ENCODE measurements at places on chromosomes 2 and 18.
A peak's percentile ranks its signal among the peaks of the same experiment; 100 is the strongest.

DNA sequence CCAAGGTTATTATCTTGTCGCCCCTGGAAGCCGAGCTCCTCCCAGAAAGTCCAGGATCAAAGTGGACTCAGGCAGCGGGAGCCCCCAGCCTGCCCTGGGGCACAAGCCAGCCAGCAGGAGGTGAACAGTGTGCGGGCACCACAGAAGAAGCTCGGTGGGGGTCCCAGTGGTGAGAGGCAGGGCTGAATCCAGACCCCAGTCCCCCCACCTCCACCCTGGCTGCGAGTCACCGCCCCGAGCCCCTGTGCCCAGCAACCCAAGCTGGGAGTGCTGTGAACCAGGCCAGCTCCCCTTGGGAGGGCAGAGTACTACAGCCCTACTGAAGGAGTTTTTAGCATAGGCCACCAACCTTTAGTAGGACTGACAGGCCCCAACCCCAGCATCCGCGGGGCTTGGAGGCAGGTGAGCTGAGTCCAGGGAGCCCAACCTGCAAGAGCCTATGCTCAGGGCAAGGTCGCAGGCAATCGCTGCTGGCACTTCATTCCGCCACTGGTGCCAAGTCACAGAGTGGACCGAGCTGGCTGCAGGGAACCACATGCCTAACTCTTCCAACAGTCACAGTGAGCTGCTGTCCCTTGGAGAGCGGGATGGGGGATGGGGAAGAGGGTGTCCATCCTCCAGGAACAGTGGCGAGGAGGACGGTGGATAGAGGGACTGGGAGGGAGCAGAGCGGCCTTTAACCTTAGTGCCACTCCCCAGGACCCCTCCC is 3.0 kb downstream of the PIEZO2 start:
- DNase-seq, result no peak

DNA sequence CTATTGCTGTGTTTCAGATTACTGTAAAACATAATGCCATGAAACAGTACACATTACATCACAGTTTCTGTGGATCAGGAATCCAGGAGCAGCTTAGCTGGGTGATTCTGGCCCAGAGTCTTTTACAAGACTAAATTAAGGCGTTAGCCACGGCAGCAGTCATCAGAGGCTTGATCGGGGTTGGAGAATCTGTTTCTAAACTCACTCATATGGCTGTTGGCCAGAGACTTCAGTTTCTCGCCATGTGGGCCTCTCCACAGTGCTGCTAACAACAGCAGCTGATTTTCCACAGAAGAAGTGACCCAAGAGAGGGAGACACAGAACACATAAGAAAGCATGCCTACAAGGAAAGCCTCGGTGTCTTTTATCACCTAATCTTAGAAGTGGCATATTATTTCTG is 89.2 kb upstream of the MYO3B start:
- DNase-seq, result no peak

DNA sequence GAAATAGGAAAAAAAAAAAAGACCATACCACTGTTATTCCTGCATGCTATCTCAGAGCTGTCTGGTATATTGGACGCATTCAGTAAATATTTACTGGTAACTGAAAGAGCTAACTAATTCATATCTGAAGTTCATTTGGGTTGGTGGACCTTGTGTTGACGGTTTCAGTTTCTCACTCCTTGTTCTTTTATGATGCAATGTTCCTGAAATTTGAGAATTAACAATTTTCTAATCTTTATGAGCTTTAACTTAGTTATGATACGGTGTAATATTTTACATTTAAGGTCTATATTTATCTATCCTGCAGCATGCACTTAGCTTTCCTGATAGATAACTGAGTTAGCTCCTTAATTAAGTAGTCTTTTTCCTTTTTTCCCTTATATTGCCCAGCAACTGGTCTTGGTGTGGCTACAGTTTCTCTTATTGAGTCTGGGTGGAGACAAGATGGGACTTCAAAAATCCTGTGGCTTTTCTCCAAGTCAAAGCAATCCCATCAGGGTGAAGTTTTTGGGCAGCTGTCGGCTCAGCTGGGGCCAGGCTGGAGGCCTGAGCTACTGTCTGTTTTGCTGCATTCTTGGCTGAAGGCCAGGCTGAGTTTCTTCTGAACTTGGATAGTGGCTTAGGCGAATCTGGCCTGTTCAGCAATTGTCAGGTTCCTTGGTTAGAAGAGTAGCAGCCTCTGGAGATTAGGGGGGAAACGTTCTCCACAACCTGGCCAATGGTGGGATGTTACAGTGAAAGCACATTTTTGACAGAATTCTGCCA is 78.4 kb upstream of the MEX3C start:
- DNase-seq, result no peak

DNA sequence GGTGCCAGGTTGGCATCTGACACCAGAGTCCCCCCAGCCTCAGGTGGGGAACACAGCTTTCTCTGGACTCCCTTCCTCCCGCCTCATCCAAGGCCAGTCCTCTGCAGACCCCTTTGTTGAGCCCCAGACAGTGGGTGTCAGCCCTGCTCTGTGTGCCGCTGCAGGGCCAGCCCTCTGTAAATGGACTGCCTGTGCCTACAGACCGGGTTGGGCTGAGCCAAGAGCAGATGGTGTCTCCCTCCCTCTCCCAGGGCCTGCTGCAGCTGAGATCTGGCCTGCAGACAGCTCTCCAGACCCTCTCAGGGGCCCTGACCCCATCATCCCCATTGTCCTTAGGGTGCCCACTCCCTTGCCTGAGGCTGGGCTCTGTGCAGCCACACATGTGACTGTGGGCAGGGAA is 160.8 kb downstream of the KLHL29 start:
- DNase-seq, result no peak

DNA sequence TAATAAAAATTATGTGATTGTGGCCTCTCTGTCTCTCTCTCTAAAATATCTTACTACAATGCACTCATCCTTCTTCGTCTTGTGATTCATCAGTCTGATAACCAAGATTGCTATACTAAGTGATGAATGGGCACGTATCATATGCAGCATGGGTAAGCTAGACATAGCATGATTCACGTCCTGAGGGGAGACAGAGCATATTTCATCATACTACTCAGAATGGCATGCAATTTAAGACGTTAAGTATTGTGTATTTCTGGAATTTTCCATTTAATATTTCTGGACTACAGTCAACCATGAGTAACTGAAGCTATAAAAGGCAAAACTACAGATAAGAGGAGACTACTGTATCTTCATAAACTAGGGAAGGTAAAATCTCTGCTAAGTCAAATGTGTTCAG is 97.0 kb upstream of the CD226 start:
- DNase-seq, result no peak

GRCh38 chr18:80232710-80233109 is 14.6 kb downstream of the PARD6G start:
- DNase-seq, result no peak

DNA sequence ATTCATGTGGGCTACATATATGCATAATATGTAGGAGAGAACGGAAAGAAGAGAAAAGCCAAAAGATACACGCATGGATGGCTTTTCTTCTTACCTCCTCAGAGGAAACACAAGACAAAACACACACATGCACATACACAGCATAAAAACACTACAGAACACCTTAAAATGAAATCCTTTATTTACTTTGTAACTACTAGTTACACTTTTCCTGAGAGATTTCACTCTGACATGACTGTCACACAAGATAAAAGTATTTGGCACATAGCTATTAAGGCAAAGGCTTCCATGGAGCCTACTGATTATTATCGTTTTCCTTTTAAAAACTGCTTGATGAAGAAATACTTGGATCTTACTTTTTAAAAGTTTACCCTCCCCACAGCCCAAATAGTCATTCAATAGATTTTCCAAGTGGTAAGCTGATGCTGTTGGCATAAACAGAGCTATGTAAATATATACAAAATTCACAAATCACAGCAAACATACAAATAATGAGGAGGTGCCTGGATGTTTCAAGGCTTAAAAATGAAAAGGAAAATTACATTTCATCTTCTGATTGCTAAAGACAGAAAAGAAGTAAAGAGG is 8.6 kb downstream of the ZEB2 start:
- DNase-seq, result no peak

- no peak for DNase-seq
Observed at GRCh38 chr2:82023710-82024109, 1719.2 kb upstream of the LRRTM1 start.

GRCh38 chr2:165969227-165969626 is 15.7 kb upstream of the TTC21B start:
- DNase-seq, result no peak

DNA sequence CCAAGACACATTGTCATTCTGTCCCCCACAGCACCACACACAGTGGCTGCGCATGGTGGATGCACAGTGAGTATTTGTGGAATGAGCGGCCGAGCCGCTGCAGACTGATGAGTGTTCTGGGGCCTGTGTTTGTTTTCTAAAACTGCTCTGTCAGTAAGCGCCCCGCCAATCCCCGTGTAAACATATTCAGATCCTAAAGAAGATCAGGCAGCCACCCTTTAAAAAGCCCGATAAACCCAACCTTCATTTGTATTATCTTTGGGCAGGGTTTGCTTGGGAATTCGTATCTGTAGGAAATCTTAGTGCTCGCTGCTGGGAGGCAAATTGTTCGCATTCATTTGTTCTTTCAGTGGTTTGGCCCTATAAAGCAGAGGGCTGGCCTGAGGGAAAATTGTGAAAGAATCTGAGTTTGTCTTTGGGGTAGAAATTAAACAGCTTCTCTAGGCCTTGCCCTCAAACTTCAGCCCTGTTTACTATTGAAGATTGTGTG is 68.6 kb downstream of the TGOLN2 start:
- no peak for DNase-seq

GRCh38 chr2:127675331-127676261 is at the start of gene LIMS2:
LIMS2 (minus strand) TSS chr2:127675530; CDS start chr2:127675024, 506 bp downstream.
- DNase-seq, result peak; percentile 64

GRCh38 chr18:45958027-45958426 is 9.1 kb downstream of the EPG5 start:
- DNase-seq, result no peak

DNA sequence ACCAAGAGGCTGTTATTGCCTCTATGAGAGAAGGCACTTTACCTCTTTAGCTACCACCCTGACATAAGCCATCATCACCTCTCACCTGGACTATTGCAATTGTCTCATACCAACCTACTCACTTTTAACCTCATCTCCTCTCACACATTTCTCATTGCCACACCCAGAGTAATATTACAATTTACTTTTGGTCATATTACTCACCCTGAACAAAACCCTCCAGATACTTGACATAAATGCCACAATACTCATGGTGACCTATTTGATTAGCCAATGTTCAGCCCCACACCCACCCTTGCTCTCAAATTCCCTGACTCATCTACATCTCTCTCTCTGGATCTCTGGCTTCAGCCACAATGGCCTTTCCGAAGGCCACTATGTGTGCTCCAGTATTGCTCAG is 90.9 kb upstream of the CDH7 start:
- DNase-seq, result no peak

DNA sequence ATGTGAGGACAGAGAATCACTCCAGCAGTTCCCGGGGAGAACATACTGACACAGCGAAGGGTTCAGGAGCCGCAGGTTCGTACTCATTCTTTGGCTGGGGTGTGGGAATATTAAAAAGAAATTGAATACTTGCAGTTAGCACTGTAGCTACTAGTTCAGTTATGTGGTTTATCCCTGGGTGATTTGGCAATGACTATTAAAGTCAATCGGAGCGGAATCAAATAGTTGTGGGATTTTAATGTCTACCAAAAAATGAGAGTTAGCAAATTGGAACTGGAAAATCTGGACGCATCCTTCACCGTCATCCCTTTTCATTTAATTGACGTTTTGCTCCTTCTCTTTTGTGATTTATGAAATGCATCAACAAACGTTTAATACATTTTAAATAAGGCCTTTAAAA is 50.8 kb downstream of the GBX2 start:
- no peak for DNase-seq

Data from GM13977 (cell line).